Stimulated activated CD8-positive, alpha-beta memory T cell treated with anti-CD3 and anti-CD28 coated beads, Interleukin-15, amount 100 ng/mL, for 1 hour (primary cell): ENCODE measurements at places on chromosomes 7 and 10.
A peak's percentile ranks its signal among the peaks of the same experiment; 100 is the strongest.

GRCh38 chr10:7317786-7318446 lies 92.9 kb downstream of the SFMBT2 start:
- DNase-seq: no peak

- DNase-seq: no peak
Measured at GRCh38 chr7:92782236-92782635, 54.1 kb downstream of the CDK6 start.

GRCh38 chr10:16828114-16828568 lies 10.9 kb upstream of the RSU1 start:
- peak; percentile 39 for DNase-seq

DNA sequence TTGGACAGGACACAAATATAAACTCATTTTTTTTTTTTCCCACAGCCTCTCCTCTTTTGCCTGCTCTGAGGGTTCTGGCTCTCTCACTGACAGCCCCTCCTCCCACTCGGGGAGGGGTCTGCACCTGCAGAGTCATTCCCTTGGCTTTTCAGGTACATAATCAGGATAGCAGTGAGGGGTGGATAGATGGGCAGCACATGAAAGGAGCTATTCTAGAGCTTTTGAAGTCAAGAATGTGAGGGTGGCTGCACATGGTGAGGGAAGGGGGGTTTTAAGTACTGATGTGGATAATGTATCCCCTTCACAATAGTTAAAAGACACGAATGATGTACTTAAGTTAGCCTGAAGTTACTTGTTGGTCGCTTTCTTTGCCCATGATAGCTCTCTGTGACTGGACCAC lies 76.2 kb downstream of the CFAP58 start:
- no peak for DNase-seq

- DNase-seq: no peak
Measured at GRCh38 chr10:93513091-93513490, 16.7 kb downstream of the CEP55 start.

GRCh38 chr7:133587903-133588302 lies 335.0 kb downstream of the EXOC4 start:
- no peak for DNase-seq

DNA sequence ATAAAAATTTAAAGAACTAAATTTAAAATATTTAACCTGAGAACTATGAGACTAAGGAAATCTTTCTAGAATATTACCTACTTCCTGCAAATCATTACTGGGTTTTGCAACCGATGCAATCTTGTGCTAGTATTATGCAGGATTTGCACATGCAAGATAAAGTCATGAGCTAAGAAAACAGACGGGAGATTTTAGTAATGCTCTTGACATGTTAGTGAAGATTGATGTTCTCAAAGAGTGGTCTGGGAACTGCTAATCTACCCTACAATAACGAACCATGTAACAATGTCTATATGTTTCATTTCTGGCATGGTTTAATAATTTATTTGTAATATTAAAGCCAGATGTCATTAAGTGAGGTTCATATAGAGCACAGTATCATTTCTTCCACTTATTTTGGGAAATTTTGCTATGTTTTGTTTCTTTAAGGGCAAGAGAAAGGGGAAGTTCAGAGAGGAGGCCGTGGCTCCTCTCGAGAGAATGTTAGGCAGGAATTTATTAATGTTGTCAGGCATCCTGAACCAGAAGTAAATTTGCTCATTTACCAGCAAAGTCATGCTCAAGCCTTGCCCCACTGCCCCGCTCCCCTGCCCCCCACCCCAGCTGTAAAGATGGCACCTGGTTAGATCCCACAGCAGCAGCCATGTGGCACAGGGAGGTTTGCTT lies 22.8 kb downstream of the LRRC17 start:
- no peak for DNase-seq

- no peak for DNase-seq
Measured at GRCh38 chr7:1923409-1924257, 253.6 kb downstream of the ELFN1 start.

DNA sequence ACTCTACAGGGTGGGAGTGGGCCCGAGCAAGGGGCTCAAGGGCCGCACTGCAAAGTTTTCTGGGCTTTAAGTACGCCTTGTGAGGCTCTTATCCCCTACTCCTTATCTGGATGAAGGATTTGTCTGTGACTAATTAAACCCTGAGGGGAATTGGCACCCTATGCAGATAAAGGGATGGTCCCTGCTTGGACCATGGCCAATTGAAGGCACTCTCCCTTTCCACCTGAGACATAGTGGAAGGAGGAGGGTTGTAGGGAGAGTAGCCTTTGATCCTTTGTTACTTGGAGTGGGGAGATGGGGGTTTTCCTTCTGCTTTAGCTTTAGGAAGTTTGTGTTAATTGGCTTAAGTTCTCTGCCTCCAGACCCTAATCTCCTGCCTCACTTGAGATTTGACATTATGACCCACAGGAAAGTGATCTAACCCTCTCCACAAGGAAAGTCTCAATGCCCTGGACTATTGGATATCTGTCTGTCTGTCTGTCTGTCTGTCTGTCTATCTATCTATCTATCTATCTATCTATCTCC lies 1158.8 kb upstream of the SORCS1 start:
- DNase-seq: no peak

DNA sequence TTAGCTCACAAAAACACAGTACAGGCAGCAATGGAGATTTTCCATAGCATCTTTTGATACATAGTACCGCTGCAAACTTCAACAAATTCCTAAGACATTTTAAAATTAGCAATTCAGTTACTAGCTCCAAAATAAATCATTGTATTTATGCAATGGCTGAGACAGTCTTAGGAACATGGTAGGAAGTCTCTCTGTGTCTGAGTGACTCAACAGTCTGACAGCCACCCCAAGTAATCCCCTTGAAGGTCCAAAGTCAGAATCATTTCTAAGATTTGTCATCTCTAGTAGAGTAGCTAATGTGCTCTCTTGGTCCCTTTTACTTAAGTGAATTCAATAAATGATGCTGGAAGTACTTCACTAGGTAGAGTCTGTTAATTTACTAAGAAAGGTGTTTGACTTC lies 93.8 kb upstream of the NOBOX start:
- DNase-seq: no peak

- peak; percentile 41 for DNase-seq
Measured at GRCh38 chr10:6445671-6446316, 134.3 kb downstream of the PRKCQ start.

GRCh38 chr10:78890506-78890905 lies 178.3 kb upstream of the ZMIZ1 start:
- DNase-seq: no peak

DNA sequence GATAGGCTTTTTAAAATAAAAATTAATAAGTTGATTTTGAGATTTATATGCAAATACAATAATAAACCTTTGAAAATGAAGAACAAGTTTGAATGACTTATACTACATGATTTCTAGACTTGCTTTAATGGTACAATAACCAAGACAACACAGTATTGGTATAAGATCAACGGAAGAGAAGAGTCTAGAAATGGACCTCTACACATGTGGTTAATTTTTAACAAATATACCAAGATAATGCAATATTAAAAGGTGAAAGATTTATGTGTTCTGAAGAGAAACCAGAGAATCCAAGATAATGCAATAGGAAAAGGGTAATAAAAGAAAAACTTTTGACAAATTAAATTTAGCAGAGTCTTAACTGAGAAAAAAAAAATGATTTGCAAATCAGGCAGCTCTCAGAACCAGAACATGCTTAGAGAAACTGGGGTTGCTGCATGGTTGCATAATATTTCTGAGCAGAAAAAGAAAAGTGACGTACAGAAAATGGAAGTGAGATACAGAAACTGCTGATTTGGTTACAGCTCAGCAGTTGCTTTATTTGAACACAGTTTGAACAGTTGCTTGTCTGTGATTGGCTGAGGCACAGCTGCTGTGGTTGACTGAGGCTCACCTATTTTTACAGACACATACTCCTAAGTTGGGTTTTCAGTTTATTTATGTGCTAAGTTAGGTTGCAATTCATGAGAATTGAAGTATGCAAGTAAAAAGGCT lies 365.9 kb downstream of the CRPPA start:
- no peak for DNase-seq

DNA sequence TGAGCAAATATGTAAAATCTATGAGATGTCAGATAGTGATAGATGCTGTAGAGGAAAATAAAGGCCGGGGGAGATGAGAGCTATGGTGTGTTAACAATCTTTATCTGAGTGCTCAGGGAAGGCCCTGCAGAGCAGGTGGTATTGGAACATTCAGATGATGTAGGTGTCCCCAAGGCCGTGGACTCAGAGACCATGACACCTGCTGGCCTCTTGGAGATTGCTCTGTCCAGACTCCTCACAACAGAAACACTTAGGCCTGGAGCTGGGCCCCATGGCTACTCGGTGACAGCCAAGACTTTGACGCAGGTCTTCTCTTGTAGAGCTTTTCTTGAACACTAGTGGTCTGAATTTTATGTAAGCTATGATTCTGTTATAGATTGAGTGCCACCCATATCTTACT lies 13.3 kb downstream of the AKR1E2 start:
- DNase-seq: no peak

DNA sequence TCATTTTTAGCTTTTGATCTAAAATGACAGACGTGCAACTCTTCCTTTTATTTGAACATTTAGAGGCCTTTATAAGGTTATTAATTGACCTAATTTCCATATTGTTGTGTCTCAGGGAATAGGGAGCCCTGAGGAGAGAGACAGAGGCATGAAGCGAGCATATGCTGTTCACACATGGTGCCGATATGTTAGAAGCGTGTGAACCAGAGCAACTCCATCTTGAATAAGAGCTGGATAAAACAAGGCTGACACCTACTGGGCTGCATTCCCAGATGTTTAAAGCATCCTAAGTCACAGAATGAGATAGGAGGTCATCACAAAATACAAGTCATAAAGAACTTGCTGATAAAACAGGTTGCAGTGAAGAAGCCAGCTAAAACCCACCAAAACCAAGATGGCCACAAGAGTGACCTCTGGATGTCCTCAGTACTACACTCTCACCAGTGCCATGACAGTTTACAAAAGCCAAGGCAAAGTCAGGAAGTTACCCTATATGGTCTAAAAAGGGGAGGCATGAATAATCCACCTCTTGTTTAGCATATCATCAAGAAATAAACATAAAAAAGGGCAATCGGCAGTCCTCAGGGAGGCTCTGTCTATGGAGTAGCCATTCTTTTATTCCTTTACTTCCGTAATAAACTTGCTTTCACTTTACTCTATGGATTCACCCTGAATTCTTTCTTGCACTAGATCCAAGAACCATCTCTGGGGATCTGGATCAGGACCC lies 80.1 kb downstream of the SEC61G start:
- DNase-seq: no peak

GRCh38 chr10:108877095-108877561 lies 1046.2 kb downstream of the XPNPEP1 start:
- DNase-seq: no peak

DNA sequence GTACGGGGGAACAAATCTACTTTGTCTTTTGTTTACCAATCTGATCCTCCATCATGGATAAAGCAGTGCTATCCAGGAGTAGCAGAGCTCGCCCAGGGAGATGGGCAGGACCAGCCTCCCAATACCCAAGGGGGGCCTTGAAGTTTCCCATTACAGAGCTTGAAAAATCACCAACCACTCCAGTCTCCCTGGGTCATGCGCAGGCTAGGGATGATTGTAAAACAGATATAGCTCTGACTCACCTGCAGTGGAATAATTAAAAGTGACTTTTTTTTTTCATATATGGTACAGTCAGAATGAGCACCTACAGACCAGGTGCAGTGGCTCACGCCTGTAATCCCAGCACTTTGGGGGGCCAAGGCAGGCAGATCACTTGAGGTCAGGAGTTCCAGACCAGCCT lies 204.6 kb upstream of the PLXNA4 start:
- no peak for DNase-seq

- DNase-seq: no peak
Measured at GRCh38 chr7:90092506-90092905, 61.8 kb upstream of the STEAP1 start.

GRCh38 chr10:112813866-112814591 lies 136.0 kb upstream of the TCF7L2 start:
- DNase-seq: no peak

DNA sequence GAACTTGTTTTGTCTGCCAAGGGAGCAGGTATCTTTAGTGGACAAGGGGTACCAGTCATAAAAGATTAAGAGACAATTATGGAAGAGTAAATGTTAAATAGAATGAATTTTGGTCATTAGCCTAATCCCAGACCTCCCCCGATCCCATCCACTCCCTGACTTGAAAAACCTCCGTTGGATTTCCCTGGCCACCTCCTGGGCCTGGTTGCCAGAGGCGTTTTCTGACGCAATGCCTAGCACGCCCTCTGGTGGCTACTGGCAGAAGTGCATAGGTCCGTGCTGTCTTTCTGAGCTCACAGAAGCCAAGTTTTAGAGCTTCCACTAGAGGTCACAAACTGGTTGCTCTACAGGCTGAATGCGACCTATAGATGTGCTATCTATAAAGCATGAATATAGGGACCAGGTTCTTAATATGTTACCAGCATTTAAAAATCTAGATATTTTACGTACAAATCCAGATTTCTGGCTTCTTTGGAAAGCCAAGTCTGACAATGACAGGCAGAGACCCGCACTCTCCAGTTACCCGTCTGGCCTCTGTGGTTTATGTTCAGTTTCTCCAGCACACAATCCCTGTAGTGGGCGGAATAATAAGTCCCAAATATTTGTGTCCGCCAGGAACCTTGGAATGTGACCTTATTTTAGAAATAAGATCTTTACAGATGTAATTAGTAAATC lies 39.8 kb downstream of the SPOCK2 start:
- peak; percentile 86 for DNase-seq

- no peak for DNase-seq
Measured at GRCh38 chr10:114526126-114526503, 121.8 kb upstream of the AFAP1L2 start.

DNA sequence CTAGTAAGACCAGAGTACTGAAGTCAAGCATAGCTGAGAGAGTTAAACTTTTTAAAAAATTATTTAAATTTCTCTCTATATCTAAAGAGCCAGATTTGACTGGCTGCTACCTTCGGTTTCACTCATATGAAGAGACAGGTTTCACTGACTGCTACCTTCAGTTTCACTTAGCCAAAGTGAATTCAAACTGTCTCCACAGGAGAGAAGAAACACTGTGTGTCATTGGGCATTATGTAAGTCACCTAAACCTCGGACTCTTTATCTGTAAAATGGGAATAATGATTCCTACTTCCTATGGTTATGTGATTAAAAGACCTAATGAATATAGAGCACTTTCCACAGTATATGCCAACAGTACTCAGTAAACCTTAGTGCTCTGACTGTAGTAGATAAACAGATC lies 41.6 kb upstream of the MET start:
- no peak for DNase-seq

DNA sequence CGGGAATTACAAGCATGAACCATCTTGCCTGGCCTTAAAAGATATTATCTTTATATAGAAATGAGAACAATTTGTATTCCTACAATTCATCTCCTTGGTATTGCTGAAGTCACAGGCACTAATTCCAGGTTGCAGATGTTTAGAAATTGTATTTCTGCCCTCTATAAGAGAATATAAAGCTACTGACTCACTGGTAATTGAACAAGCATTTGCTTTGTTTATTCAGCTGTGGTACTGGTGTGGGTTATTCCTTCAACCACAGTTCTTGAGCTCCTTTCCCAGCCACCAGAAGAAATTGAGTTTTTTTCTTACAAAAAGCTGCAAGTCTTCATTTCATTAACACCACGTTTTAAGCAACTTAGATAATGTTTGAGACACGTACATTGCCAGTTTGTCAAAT lies 29.0 kb upstream of the MPP7 start:
- DNase-seq: no peak
